Activated CD4-positive, alpha-beta memory T cell treated with anti-CD3 and anti-CD28 coated beads, Interleukin-2, amount 10 ng/mL, durations not matched to agents 7 days and 5 days (primary cell): ENCODE measurements at places on chromosomes 16 and 17.

DNA sequence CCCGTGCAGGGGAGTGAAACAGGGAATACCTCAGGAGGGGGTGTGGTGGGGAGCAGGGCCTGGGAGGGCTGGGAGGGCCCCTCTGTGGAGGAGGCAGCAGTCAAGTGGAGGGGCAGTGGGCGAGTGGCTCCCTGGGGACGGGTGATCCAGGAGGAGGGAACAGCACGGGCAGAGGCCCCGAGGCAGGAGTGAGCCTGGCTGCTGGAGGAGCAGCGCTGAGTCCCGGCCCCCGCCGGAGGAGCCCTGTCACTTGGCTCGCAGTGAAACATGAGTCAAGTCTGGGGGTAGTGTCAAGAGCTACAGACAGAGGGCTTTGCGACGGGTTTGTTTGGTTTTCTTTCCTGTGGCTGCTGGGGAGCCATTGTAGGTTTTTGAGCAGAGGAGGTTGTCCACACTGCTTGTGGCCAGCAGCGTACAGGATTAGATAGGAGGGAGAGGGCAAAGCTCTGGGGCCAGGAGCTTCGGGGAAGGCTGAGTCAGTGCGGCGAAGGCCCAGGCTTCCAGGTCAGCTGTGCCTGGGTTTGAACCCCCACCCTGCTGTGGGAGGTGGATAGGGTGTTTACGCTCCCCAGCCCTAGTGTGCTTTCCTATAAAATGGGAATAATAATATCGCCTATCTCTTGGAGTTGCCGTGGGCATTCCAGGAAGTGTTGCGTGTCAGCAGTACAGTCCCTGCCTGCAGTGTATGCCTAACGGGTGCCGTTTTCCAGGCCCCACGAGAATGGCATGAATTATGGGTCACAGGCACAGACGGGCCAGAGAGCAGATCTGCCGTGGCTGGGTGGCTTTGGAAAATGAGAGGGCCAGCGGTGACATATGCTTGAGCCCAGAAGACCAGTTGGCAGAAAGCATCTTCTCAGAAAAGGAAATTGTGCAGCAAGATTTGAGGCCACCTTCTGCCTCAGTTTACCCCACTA lies 115.9 kb upstream of the CIBAR2 start:
- DNase-seq = no peak

- no peak for DNase-seq
Observed at GRCh38 chr16:13335879-13336278, 434.5 kb downstream of the SHISA9 start.

DNA sequence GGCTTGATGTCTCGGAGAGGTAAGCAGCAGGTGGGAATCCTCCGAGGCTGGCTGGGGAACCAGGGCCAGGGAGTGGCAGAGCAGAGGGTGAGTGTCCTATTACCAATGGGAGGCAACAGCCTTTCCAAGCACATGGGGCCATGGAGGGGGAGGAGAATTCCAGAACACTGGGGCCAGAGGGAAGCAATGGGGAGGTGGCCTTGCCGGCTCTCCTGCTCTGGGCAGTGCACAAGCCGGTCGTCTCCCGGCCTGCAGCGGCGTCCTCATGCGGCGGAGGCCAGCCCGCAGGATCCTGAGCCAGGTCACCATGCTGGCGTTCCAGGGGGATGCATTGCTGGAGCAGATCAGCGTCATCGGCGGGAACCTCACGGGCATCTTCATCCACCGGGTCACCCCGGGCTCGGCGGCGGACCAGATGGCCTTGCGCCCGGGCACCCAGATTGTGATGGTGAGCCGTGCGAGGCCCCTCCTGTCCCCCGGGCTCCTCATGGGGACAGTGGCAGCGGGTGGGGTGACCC lies 21.9 kb downstream of the SGSH start:
- no peak for DNase-seq

DNA sequence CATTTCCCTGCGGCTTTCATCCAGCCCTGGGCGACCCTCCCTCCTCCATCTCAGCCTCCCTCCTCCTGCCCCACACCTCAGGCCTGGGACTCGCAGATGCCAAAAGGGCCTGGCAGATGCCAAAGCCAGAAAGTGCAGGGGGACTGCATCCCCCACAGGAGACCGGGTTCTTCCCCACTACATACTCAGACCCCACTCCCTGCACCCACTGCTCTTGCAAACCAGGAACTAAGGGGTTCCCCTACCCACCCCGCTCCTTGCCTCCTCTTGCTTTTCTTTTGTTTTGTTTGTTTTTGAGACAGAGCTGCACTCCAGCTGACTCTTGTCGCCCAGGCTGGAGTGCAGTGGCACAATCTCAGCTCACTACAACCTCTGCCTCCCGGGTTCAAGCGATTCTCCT lies 3.2 kb downstream of the HS3ST6 start:
- DNase-seq = no peak

GRCh38 chr17:44079877-44080821 lies 9.6 kb downstream of the G6PC3 start:
- no peak for DNase-seq

- no peak for DNase-seq
Observed at GRCh38 chr17:50217591-50217990, 16.2 kb upstream of the COL1A1 start.

- no peak for DNase-seq
Observed at GRCh38 chr17:49637050-49637449, 40.8 kb downstream of the SPOP start.

- DNase-seq = no peak
Observed at GRCh38 chr17:66582373-66583111, 252.4 kb upstream of the CACNG5 start.

- no peak for DNase-seq
Observed at GRCh38 chr16:17098685-17099084, 372.1 kb downstream of the XYLT1 start.

DNA sequence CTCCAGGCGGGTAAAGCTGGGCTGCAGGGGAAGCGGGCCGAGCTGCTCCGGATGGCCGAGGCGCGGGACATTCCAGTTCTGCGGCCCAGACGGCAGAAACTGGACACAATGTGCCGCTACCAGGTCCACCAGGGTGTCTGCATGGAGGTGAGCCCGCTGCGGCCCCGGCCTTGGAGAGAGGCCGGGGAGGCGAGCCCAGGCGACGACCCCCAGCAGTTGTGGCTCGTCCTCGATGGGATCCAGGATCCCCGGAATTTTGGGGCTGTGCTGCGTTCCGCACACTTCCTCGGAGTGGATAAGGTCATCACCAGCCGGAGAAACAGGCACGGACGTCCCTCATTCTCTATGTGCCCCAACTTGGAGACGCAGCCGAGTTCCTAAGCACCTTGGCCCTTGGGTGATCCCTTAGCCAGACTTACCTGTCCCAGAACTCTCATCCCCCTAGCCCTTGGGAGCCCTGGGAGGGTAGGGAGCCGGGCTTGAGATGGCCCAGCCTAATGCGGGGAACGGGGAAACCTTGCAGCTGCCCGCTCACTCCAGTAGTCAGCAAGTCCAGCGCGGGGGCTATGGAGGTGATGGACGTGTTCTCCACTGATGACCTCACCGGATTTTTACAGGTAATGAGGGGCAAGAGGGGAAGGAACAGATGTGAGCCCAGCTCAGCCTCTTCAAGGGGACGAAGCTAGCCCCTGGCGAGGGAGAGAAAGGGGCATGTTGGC lies 806 bp downstream of the MRM1 start:
- no peak for DNase-seq

GRCh38 chr17:66506641-66507040 lies 204.2 kb downstream of the PRKCA start:
- DNase-seq = no peak

GRCh38 chr16:68910051-68910450 lies 66.7 kb downstream of the TANGO6 start:
- DNase-seq = no peak

DNA sequence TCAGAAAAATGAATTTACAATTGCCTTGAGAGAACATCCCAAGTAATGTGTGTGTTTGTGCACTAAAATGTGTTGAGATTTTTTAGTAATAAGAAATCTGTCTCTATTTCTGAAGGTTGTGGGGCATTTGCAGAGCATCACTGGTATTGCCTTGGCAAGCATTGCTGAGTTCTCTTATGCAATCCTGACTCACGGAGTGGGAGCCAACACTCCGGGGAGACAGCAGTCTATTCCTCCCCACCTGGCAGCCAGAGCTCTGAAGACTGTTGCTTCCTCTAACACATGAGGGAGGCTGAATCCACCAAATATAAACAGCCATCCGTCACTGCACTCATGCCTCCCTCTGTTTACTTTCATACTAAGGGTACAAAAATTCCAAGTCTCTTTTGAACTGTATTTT lies 10.6 kb downstream of the CNTD1 start:
- DNase-seq = no peak

DNA sequence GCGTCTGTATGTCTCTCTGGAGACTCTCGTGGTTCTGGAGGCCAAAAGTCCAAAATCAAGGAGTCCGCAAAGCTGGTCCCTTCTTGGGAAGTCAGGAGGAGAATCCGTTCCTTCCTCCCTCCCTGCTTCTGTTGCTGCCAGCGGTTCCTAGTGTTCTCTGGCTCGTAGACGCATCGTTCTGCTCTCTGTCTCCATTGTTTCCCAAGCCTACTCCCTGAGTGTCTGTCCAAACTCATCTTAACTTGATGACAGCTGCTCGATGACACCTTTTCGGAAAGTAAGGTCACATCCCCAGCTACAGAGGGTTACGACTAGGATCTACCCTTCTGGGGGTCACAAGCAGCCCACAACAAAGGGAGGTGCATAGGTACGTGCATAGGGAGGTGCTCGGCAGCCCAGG lies 80.7 kb upstream of the FOXF1 start:
- DNase-seq = no peak

- no peak for DNase-seq
Observed at GRCh38 chr16:86537486-86537885, 17.5 kb downstream of the MTHFSD start.

DNA sequence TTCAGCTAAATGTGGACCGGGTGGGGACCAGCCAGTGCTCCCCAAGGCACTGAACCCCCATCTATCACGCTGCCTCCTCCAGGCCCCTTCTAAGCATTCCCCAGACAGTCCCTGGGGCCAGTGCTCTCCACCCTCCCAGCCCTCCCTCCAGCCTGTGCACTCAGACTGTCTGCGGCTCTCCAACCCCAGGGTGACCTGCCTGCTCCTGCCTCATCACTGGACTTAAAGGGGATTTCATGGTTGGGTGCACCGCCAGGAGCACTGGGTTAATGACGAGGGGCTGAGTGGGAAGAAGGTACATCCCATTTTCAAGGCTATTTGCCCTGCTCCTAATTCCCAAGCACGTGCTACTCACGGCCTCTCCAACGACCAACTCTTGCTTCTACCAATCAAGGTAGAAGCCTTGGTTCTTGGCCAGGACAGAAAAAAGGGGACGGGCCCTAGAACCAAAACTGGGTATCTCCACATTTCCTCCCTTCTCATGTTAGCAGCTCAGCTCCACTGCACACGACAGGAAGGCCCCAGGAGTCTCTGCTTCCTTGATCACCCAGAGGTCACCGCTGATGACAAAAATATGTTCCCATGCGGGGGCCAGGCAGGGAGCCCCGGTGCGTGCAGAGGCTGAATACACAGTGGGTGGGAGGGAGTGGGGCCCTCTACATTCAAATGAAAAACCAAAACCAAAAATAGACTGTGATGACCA lies 3.5 kb upstream of the ABR start:
- no peak for DNase-seq

GRCh38 chr16:67538666-67539101 lies 10.1 kb downstream of the RIPOR1 start:
- no peak for DNase-seq

GRCh38 chr17:16217002-16217635 lies at the start of gene PIGL:
TSS of gene PIGL (plus strand) at chr17:16217210. CDS start at chr17:16217227, 17 bp downstream.
- peak; percentile 85 for DNase-seq

- no peak for DNase-seq
Observed at GRCh38 chr16:85650844-85651628, 37.7 kb downstream of the GINS2 start.

DNA sequence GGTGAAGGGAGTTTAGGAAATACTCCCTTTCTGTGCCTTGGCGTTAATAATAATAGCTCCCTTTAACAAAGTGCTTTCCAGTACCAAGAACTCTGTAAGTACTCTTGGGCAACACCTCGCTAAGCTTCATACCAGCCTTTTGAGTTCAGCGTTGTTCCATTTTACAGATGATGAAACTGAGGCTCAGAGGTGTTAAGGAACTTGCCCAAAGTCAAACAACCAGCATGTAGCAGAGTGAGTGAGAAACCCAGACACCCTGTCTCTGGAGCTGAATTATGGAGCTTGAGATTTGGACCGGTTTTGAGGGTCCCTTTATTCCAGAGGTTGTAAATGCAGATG lies 607 bp downstream of the KATNIP start:
- DNase-seq = no peak

DNA sequence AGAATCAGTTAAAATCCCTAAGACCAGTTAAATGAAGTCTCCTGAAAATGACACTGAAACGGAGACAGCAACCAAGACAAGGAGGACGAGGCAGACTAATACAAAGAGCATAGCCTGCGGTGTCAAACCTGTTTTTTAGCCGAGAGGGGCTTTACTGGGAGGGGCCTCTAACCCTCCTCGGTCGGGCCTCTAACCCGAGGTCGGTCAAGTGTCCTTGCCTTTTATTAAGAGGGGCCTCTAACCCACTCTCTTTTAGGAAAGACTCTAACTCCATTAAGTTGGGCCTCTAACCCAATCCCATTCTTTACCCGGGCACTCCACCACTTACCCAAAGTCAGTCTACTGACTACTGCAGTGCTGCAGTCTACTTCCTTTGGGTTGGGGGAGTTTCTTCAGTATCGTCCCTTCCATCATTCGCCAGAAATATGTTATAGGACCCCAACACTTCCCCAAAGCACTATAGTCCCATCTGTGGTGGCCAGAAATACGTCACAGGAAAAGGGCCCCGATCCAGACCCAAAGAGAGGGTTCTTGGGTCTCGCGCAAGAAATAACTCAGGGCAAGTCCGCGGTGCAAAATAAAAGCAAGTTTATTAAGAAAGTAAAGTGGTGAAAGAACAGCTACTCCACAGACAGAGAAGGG lies 39.2 kb upstream of the ARL4D start:
- peak; percentile 18 for DNase-seq

DNA sequence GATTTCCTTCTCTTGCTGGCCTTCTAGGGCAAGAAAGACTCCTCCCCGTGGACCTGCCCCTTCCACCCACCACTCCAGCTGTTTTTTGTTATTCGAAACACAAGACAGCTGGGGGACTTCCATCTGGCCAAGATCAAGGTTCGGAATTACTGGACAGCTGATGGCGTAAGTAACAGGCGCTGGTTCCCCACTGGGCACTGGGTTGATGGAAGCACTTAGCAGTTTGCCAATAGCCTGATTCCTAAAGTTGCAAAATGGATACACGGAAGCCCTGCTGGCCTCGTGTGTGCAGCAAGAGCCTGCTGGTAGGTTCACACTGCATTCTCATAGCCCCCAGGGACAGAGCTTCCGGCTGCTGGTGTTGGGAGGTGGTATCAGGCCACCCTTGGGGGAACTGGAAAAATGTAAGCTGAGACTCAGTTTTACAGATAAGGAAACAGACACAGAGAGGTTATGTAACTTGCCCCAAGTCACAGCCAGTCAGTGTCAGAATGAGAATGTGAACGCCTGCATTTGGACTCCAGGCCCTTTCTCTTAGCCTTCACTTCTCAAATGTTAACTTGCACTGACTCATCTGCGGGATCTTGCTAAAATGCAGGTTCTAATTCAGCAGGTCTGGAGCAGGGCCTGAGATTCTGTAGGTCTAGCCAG lies 171.7 kb downstream of the KATNIP start:
- DNase-seq = no peak

GRCh38 chr17:2176499-2177169 lies 121.7 kb downstream of the HIC1 start:
- DNase-seq = no peak

GRCh38 chr16:8569650-8570346 lies 20.5 kb downstream of the TMEM114 start:
- no peak for DNase-seq

GRCh38 chr16:12245921-12246720 lies 269.6 kb downstream of the SNX29 start:
- no peak for DNase-seq

GRCh38 chr17:50618941-50619340 lies 15.7 kb upstream of the ABCC3 start:
- no peak for DNase-seq

GRCh38 chr17:4942760-4943508 lies 2.9 kb downstream of the RNF167 start:
- DNase-seq = no peak
